ENCODE measurements at places on chromosomes 11 and 22.

DNA sequence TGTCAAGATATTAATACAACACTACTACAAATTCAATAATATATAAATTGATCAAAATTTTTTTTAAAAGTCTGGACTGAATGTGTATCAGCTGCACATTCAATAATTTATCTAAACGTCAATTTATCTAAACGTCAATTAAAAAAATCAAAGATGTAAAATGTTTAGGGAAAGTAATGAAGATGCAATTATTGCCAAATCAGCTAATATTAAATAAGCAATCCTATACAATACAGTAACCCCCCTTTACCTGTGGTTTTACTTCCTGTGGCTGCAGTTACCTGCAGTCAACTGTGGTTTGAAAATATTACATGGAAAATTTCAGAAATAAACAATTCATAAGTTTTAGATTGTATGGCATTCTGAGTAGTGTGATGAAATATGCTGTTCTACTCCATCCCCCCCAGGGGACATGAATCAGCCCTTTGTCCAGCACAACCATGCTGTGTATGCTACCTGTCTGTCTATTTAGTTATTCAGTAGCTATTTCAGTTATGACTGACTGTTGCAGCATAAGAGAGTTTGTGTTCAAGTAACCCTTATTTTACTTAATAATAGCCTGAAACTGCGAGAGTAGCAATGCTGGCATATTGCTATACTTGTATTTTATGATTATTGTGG, 72.2 kb downstream of the CWF19L2 start:
- DNase-seq = no peak

DNA sequence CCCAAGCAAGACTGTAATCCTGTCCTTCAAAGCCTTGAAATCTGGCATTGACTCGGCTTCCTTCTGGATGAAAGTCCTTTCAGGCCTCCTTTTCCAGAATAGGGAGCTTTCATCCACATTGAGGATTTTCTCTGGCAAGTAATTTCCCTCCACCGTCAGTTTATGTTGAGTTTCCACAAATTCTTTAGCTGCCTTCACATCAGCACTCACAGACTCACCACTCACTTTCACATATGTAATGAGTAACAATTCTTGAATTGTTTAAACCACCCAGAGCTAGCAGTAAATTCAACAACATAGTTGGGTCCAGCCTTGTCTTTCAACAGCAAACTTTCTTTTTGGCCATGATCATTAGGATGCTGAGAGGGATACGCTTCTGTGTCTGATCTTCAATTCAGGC, 84.3 kb upstream of the PRDM11 start:
- no peak for DNase-seq

- DNase-seq = peak; percentile 32
Observed at GRCh38 chr11:102272047-102272824, 45.0 kb upstream of the BIRC3 start.

GRCh38 chr22:36052505-36052941, 23.9 kb upstream of the RBFOX2 start:
- no peak for DNase-seq

GRCh38 chr11:70578831-70579230, 180.5 kb downstream of the CTTN start:
- DNase-seq = no peak

DNA sequence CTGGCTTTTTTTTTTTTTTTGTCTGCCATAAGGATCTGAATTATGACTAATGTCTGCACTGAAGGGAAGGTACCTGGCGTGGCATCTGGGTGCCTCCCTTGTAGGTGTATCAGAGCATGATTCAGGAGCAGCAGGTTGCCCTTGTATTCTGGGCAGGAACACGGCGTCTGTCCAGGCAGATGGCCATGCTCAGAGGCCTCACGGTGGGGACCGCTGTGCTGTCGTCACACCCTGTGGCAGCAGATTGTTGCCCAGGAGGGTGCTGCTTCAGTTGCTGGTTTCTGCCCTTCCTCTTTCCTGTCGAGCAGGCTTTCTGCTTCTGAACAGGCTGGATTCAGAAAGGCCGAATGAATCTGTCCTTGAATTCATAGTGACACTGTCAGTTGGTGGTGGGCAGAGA, 11.0 kb downstream of the ZNRF3 start:
- DNase-seq = no peak

DNA sequence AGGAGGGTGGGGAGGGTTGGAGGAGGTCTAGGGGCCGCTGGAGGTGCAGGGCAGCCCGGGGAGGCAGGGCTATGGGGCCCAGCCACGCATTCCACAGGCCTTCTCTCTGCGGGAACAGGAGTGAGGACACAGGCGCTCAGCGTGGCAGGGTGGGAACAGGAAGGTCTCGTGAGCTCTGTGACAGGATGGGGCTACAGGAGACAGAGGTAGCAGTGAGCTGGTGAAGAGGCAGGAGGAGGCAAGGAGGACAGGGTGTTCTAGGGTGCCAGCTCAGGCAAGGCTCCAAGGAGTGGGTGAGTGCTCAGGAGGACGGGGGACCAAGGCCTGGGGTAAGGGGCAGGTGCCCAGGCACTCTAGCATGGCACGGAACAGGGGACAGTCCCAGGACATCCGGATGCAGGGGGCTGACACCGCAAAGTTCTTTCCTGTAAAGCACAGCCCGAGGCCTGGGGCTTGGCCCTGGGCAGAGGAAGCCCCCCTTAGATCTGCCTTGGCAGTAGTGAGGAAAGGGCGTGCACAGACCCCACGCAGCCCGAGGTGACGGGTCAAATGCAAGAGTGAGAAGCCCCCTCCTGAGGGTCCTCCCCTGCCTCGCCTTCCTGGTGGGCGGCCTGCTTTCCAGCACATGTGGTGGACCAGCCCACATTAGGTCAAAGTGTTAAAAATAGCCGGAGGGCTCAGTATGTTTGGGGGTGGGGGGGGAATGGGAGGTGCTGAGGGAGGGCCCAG, 4.7 kb upstream of the NEAT1 start:
- DNase-seq = peak; percentile 72

- DNase-seq = no peak
Observed at GRCh38 chr11:116505298-116506262, 267.2 kb downstream of the BUD13 start.

GRCh38 chr11:1640076-1640946, 10.7 kb downstream of the KRTAP5-5 start:
- DNase-seq = peak; percentile 67

GRCh38 chr11:107704451-107704850, 7.4 kb downstream of the SLN start:
- DNase-seq = no peak

GRCh38 chr22:26906464-26906863, 249.1 kb downstream of the MIAT start:
- DNase-seq = no peak

DNA sequence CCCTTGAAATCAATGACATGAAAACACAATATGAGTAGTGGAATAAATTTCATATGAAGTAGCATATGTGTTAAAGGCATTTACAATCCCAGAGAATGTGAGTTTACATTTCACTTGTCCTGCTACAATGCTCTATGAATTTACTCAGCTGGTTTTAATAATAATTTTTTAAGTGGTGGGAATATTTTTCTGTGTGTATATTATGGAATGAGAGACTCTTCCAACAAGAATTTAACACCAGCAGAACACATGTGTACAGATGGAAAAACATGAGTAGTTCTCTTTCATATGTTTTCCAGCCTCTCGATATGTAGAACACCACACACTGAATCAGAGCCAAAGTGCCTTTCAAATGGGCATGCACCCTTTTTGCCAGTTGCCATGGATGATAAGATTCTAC, 170.4 kb downstream of the MAML2 start:
- no peak for DNase-seq

DNA sequence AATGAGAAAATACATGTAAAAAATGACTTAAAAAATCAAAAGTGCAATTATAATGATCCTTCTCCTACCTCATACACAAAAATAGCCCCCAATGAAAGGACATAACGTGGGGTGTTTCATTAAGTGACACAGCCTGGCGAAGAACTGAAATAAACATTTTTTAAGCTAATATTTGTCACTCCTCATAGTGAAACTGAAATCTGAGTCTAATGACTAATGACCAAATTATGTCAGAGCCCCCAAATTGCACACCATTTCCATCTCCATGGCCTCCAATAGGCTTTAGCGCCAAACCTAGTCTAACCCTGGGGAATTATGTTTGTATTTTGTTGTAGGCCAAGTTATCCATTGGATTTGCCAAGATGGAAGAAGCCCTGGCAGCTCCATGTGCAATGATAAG, 119.1 kb downstream of the WT1 start:
- DNase-seq = no peak

DNA sequence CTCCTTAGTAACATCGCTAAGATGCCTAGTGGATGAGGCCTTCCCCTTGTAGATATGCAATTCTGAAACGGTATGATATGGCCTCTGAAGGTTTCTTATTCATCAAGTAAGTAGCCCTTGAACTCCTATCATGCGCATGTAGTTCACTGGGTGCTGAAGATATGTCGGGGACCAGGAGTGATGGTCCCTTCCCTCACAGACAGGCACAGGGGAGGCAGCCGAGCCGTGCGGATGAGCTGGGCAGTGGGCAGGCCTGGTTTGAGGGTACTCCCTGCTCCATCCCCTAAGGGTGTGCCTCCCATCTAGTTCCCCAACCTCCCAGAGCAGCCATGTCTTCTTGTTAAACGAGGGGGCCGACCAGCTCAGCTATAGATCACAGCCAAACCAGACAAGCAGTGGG, 40.1 kb downstream of the TP53I11 start:
- DNase-seq = no peak

GRCh38 chr11:118473537-118473936, 37.2 kb downstream of the KMT2A start:
- no peak for DNase-seq

DNA sequence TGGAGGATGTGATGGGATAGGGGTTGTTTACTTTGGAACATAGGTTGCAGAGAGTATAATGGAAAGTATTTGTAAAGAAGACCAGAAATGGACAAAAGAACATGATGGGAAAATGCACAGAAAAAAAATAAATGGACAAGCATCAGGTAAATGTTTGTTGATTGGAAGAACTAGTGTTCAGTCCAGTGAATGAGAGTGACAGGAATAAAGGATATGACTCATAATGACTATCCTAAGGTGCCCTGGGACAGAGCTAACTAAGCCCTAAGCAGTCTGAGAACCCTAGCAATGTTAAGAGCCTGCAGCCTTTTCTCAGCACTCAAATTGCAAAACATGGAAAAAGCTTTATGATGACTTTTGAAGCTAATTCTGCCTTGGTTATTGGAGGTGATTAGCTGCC, 732.8 kb upstream of the ANO5 start:
- DNase-seq = no peak

DNA sequence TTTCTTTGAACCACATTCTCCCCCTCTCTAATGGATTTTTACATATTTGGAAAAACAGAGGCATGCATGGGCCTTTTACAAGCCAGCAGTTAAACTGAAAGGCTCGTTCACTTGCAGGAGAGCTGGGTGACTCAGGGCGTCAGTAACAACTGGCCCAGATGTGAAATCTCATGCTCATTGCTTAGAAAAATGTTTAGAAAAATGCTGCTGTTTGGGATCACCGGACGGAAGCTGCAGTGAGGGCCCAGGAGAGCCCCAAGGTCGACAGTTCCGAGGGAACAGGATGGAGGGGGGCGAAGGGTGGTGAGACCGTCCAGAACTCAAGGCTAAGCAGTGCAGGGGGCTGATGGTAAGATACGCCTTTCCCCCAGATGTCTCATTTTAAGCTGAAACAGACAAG, 41.7 kb upstream of the SMTN start:
- no peak for DNase-seq

- no peak for DNase-seq
Observed at GRCh38 chr11:16160146-16160545, 196.2 kb downstream of the SOX6 start.

DNA sequence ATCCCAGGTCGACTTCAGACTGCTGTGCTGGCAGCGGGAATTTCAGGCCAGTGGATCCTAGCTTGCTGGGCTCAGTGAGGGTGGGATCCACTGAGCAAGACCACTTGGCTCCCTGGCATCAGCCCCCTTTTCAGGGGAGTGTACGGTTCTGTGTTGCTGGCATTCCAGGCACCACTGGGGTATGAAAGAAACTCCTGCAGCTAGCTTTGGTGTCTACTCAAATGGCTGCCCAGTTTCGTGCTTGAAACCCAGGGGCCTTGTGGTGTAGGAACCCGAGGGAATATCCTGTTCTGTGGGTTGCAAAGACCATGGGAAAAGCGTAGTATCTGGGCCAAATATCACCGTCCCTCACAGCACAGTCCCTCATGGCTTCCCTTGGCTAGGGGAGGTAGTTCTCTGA, 254.8 kb downstream of the GRIK4 start:
- DNase-seq = no peak

- peak; percentile 29 for DNase-seq
Observed at GRCh38 chr11:128527046-128527445, 60.3 kb downstream of the ETS1 start.

GRCh38 chr11:3817181-3817800, 8.9 kb downstream of the PGAP2 start:
- no peak for DNase-seq

DNA sequence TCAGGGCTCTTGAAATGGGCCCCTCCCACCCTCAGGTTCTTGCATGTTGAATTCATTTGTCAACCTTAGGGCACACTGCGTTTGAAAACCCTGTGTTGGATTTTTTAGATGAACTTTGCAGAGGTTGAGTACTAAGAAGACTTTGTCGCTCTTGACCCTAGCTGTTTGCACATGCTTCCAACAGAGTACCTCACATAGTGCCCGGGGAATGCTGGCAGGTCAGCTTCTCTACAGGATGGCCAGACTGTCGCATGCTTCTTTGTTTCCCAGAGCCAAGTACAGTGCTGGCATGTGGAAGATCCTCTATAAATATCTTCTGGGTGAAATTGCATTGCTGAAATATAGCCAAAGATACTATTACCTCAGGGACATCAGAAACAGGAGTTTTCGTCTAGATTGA, 59.9 kb downstream of the FAT3 start:
- no peak for DNase-seq

DNA sequence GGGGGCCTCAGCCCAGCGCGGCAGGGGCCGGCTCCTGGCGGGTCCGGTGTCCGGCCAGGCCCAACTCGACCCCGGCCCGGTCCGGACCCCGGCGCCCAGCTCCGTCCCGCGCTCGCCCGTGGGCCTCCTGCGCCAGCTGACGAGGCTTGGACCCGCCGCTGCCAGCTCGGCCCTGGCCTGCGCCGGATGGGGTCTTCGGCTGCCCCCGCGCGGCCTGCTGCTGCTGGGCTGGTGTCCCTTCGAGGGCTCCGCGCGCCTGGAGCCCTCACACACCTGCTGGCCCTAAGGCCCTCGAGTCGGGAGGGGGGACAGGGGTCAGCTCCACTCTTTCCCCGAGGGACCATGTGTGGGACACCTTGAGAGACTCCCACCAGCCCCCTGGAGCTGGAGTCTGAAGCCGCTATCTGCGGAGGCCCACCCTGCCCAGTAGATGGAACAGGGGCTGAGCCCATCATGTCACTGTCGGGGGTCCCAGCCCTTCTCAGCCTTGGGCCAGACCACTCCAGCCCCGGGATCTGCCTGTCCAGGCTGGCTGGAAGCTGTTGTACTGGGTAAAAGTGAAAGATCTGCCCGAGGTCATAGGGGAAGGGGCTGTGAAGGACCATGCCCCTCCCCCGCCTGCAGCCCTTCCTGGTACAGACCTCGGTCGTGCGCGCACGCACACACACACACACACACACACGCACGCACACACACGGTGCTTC, 768 bp upstream of the CDKN1C start:
- DNase-seq = peak; percentile 37

DNA sequence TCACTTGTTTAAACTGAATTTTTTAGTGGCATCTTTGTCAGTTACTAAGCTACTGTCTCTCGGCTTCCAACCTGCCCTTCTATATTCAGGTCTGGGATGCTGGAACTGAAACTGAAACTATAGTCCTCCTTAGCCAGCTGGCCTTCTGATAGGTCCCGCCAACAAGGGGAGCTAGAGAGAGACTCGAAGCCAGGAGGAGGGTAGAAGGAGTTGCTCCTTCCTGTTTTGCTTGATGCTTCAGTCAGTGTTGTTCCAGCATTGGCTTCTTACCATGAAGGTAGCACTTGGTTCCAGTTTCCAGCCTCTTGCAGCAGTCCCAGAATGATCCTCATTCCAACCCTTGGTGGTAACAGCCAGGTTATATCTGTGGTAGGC, 32.9 kb upstream of the HORMAD2 start:
- peak; percentile 68 for DNase-seq
